PC-9 (cell line): ENCODE measurements at places on chromosomes 6 and 20.

DNA sequence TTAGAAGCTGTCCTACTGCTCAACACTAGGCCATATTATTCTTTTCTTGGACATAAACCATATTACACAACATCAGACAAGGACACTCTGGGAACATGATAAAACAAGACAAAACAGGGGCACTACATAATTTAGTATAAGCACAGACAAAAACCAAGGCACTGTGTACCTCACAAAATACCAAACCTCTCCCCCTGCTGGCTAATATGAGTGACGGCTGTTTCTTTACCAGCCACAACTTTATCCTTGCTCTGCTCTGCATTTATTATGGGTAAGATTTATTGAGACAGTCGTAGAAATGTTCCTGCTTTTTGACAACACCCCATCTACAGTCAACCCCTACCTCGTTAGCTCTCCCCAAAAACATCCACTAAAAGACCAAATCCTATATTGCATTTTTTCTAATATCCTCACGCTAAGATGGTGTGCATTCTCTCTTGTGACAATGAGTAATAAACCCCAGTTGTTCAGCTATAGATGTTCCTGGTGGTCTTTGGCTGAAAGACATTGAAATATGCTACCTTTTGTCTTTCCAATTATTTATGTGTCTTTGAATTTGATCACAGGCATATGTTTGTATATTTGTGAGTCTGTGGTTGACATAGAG lies 23.8 kb upstream of the POLR1H start:
- no peak for DNase-seq

GRCh38 chr6:167930295-167930694 lies 67.2 kb upstream of the KIF25 start:
- no peak for DNase-seq

- no peak for DNase-seq
Measured at GRCh38 chr6:165701564-165702354, 38.7 kb upstream of the PDE10A start.

DNA sequence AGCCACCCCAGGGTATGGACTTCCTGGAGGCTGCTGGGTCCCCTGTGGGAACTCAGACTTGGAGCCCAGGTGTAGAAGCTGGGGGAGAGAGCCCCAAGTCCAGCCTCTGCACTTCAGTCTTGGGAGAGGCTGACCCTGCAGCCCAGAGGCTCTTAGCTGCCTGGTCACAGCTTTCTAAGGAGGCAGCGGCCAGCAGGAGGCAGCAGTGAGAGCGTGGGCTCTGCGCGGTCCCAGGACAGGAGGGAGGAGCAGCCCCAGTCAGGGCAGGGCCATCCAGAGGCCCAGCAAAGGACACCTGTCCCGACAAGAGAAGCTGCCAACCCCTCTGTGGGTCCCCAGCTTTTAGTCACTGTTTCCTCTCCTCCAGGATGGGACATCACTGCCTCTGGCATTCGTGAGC lies 9.4 kb downstream of the TREML2 start:
- no peak for DNase-seq

DNA sequence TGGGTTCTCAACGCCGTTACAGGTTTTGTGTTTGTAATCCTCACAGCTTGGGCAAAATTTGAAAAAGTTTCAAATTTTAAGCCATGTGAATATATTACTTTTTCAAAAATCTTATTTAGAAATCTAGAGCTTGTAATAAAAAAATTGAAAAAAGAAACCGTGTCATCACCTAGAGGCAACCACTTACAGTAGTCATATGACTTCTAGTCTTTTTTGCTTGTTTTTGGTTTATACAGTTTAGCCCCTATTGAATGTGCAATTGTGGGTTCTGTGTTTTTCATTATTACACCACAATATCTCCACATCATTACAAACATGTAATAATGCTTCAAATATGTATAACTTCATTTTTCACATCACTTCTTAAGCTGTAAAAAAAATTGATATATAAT lies 888 bp downstream of the DYNLRB1 start:
- DNase-seq: no peak

- DNase-seq: no peak
Measured at GRCh38 chr20:17634661-17635331, 47.2 kb downstream of the RRBP1 start.

DNA sequence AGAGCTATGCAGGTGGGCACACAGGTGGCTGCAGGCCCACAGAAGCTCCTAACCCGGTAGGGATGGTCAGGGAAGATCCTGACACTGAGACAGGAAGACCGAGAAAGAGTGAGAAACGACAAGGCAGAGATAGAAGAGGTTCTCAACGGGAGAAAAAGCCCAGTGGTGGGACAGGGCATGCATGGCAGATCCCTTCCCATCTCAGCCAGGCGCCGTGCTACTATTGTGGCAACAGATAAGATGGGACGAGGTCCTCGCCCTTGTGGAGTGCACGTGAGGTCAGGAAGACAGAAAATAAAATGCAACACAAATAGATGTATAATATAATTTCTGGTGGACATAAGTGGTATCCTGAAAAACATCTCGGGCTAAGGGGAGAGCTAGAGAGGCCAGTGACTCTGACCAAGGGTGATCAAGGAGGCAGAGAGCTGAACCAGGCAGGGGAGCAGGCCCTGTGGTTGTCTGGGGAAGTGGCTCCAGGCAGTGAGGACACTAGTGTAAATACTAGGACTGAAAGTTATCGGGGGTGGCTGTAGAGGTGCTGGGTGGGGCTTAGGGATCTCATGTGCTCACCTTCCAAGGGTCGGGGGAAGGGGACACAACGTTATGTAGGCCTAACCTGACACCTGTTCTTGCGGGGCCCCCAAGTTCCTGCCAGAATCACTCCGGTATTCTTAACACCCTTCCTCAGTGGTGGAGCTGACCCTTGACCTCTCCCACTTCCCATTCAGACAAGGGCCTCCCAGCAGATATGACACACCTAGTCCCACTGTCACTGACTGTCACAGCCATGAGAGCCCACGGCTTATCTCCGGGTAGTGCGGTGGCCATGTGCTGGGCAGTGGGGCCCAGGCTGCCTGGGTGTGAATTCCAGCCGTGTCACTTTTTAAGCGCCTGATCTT lies 1.0 kb downstream of the SRXN1 start:
- no peak for DNase-seq
